ENCODE measurements at places on chromosomes 12 and 14.
A peak's percentile ranks its signal among the peaks of the same experiment; 100 is the strongest.

GRCh38 chr12:116837097-116837496 is 44.1 kb downstream of the HRK start:
- no peak for DNase-seq

DNA sequence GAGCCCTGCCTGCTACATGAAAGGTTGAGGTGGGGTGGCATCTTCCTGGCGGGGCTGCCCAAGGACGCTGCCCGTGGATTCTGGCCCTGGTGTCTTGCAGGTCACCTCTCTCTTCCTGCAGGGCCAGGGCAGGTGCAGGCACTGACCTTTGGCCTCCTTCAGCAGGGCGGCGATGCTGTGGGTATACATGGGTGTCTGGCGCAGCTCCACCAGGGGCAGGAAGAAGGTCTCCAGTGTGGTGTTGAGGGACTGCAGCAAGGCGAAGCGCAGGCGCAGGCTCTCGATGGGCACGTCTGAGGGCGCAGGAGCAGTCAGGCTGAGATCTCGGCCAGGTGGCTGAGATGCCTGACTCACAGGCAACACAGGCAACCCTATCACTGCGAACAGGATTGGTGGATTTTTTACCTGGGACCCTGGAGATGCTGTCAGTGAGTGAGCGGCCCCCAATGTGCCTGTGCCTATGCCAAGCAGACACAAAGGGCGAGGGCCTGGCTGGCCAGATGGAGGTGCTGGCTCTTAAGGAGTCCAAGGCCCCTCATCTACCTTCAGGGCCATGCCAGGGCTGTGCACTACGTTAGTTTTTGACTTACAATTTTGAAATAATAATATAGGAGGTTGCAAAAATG is 45.7 kb downstream of the TRAFD1 start:
- no peak for DNase-seq

DNA sequence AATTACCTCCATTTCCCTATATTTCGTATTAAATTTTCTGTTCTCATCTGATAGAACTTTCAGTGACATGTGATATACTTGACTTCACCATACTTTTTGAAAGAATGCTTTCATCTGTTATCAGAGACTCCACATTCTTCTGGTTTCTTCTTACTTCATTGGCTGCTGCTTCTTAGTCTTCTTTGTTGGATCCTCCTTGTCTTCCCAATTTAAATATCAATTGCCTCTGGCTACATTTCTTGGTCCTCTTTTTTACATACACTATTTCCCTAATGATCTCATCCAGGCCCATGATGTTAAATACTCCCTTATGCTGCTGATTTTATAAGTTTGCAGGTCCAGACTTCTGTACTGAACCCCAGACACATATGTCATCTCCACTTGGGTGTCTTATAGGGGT is 22.0 kb downstream of the OR5AU1 start:
- no peak for DNase-seq

DNA sequence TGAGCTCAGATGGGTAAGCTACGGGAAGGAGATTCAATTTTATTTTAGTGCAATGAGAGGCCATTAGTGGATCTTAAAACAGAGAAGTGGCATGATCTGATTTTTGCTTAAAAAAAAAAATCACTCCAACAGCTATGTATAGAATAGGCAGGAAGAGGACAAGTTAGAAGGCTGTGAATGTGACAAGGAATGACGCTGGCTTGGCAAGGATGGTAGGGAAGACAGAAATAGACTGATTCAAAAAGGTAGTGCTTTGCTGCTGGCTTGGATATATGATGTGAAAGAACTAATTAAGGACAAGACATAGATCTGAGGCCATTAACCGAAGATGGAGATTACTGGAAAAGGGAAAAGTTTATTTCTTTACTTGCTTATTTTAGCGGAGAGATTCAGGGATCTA is 105.2 kb upstream of the GPHB5 start:
- no peak for DNase-seq

- DNase-seq = peak; percentile 2
These were observed 335.6 kb downstream of the SYT1 start for GRCh38 chr12:79200176-79200575.

DNA sequence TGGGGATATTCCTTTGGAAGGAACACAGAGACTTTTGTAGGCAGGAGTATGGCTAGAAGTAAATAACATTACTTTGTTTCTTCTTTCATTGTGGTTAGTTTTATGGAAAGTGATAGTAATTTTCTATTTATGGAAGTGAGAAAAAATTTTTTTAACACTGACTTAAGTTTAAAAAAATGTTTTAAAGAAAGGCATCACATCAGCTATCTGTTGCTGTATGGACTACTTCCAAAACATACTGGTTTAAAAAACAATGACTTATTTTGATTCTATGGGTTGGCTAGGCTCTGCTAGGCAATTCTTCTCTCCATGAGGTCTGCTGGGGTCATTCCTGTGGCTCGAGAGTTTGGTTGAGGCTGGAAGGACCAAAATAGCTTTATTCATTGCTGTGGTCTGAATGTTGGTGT is 31.7 kb upstream of the SLC38A2 start:
- DNase-seq = no peak

DNA sequence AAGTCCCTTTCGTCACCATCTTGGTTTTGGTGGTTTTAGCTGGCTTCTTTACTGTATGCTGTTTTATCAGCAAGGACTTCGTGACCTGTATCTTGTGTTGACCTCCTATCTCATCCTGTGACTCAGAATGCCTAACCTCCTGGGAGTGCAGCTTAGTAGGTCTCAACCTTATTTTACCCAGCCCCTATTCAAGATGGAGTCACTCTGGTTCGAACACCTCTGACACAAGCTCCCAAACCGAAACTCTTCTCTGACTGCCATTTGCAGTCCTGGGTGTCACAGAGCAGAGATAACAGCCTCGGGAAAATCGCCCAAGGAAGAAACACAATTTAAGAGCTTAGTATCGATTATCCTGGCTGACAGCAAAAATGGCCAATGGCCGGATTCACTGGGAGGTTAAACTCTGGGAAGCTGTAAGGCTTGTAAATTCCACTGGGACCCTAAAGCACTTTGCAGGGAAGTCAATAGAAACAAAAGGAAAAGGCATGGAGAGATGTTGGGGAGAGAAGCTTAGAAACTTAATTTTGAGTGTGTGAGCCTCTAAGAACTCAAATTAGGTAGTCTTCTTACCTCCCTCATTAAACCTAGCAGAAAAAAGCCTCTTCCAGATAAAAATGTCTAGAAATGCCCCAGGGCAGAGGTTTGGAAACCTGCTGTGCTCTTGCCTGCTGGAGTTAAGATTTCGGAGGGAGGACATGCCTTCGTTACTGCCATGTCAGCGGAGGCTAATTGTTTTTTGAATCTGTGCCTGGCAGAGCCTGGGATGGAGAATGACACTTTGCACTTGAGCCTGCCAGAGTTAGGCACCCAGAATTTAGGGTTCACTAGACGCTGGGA is 56.5 kb upstream of the RPH3A start:
- no peak for DNase-seq

DNA sequence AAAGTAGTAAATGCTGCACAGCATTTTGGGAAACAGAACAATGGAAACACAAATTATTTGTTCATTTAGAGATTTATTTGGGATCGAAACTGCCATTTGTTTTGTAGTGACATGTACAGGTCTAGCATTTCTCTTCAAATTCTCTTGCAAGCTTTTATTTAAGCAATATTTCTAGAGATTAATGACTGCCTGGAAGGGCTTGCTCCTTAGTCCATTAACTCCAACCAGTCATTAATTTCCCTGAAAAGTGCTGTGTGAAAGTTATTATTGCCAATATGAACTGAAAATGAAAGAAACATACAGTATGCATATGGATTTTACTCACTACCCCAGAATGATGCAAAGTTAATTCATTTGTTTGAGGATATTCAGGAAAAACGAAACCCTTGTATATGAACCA is 1349.6 kb upstream of the FLRT2 start:
- DNase-seq = no peak

GRCh38 chr14:87869619-87870583 is 123.1 kb downstream of the GALC start:
- DNase-seq = no peak

DNA sequence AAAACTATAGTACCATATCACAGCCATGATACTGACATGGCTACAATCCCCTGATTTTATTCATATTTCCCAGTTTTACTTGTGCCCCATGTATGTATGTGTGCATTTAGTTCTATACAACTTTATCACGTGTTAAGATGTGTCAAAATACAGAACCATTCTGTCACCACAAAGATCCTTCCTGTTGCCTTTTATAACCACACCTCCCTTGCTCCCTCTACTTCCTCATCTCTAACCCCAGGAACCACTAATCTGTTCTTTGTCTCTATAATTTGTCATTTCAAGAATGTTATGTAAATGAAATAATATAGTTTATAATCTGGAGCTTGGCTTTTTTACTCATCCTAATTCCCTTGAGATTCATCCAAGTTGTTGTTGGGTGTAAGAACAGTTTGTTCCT is 358.4 kb downstream of the DPF3 start:
- no peak for DNase-seq

GRCh38 chr12:69099201-69099837 is 140.1 kb upstream of the CPSF6 start:
- peak; percentile 9 for DNase-seq

- DNase-seq = no peak
These were observed 26.2 kb upstream of the CMA1 start for GRCh38 chr14:24534286-24534685.

DNA sequence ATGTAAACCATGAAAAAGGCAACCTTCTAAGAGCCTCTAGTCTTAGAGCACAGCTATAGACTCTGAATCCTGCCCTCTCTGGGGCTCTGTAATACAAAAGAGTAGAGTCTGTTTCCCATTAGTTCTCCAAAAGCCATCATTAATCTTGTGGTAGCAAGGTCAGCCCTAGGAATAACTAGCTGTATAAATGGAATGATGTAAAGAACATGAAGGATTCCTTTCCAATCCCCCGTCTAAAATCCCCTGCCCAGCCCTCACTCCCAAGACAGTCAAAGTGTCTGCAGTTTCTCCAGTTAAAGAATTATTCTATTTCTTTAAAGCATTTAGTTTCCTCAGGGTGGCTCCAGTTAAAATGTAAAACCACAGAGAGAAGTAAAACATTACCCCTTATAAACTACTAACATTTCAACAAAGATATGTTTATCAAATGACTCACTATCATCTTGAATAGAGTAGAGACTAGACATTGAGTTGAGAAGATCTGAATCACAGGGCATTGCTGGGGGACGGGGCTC is 104.2 kb downstream of the ST8SIA1 start:
- DNase-seq = no peak

- peak; percentile 85 for DNase-seq
These were observed 21.0 kb downstream of the SLC25A29 start for GRCh38 chr14:100285021-100285912.

- no peak for DNase-seq
These were observed 58.0 kb downstream of the NUAK1 start for GRCh38 chr12:106080791-106081170.

- no peak for DNase-seq
These were observed 150.3 kb downstream of the DPF3 start for GRCh38 chr14:72743626-72744025.

- no peak for DNase-seq
These were observed 17.1 kb downstream of the LRFN5 start for GRCh38 chr14:41623736-41624135.

DNA sequence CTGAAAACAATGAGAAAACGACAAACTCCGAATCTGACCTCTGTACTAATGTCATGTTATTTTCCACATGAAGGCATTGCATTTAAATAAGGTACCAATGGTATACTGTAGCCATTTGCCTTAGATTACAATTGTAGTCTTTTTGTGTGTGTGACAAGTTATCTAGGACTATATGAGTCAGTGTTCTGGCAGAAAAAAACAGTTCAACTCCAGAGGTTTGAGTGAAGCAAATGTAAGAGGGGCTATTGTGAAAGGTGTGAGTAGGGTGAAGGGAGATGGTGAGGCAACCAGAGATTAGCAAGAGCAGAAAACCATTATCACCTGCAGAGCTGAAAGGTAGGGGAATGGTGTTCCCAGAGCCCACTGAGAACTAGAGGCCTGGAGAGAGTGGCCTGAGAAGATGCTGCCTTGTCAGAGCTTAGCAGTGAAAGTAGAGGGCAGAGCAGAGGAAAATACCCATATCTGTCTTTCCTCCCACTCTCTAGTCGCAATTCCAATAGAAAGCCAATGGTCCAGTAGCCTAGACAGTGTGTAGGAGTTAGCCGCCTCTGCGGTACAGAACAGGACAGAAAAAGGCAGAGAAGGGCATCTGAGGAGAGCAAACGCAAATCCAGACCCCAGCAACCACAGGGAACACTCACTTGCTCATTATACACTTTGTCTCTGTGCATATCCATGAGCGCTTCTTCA is 112.2 kb downstream of the DYRK2 start:
- no peak for DNase-seq

DNA sequence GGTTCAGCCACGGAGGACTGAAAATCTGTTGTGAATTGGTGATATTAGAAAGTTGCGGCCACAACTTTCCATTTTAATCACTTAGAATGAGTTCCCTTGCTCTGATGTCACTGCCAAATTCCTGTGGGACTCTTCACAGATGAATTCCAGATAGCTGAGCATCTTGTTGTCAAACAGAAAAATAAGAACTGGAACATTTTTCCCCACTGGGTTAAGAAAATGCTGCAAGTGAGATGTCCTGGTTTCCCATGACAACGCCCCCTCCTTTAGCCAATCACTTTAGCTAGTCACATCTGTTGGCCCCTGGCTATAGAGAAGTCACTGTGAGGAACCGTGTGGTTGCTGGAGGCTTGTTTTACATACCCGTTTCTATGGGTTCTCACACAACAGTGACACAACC is 135.9 kb downstream of the KTN1 start:
- peak; percentile 23 for DNase-seq

GRCh38 chr12:116261525-116262100 is 15.9 kb downstream of the MED13L start:
- no peak for DNase-seq

- DNase-seq = no peak
These were observed 19.8 kb upstream of the AMN start for GRCh38 chr14:102902523-102903247.

GRCh38 chr12:49965836-49966235 is 4.2 kb downstream of the AQP5 start:
- DNase-seq = no peak

DNA sequence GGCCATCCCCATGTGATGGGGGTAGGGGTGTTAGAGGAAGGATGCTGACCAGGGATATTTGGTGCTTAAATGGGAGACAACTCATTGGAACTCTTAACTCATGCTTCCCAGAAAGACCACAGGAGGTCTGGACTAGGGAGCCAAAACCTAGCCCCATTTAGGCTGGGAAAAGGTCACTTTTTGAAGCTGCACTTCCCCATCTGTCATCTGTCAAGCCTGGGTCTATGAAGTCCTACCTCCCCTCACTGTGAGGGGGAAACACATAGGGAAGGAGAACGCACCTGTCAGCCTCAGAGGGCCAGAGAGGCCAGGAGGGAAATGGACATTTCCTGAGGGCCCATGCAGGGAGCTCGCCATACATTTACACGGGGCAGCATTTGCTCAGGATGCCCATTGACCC is 321.0 kb downstream of the BCL11B start:
- DNase-seq = no peak

GRCh38 chr12:53867216-53868012 is 71.2 kb upstream of the HOXC13 start:
- DNase-seq = no peak

- DNase-seq = no peak
These were observed 134.0 kb downstream of the ANO6 start for GRCh38 chr12:45349916-45350315.

- peak; percentile 31 for DNase-seq
These were observed 34.6 kb downstream of the NOC4L start for GRCh38 chr12:132178801-132179401.
